GM23248 (cell line): ENCODE measurements at places on chromosomes 3 and 15.

DNA sequence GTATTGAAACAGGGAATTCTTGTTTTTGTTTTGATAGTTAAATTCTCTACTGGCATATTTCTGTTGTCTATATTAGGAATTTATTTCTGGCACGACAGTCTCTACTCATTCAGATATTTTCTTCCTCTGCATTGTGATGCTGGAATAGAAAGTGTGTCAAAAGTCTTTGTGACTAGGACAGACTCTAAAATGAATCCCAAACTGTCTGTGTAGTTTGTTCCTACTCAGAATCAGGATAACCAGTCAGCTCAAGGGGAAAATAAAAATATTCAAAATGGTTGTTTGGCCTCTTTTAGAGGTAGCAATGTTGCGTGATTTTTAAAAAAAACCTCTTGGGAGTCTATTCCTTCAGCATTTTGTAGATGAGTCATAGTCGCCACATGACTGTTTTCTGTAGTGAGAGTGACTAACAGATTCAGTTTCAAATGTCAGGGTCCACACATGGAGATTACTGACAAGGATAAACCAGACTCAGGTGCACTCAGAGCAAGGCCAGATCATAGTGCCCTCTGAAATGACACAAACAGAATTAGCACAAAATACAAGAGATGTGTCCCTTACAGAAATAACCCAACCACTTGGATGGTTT is 13.1 kb downstream of the SLC7A14 start:
- DNase-seq, result peak; percentile 89

DNA sequence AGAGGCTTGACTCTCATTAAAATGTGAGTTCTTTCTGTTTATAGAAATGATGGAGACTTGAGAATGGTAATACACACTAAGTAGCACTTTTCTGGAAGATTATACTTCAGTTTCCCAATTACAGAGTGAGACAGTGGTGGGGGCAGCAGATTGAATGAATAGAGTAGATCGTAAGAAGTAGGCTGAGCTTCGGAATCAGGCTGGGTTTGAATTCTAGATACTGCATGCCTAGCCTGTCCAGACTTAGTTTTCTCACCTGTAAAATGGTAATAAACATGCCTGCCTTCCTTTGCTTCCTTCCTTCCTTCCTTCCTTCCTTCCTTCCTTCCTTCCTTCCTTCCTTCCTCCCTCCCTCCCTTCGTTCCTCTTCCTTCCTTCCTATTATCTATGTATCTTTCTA is 8.1 kb downstream of the IL1RAP start:
- DNase-seq, result no peak

GRCh38 chr3:109195815-109196214 is 59.3 kb downstream of the C3orf85 start:
- no peak for DNase-seq

DNA sequence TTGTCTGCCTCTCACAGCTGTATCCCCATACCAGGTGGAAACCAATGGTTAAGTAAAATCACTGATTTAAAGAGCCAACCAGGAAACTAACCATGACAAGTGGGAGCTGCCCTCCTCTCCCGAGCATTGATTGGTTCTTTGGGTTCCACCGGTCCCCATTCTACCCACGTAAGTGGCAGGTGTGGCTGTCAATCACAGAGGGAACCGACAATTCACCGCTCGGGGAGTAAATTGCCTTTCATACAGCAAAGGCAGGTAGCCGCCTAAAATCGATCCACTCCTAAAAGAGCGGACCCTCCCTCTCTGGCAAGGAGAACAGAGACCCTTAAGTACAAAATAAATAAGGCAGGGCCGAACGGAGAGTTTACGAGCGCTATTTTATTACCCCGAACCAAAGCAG is 1.2 kb downstream of the ERC2 start:
- DNase-seq, result no peak

DNA sequence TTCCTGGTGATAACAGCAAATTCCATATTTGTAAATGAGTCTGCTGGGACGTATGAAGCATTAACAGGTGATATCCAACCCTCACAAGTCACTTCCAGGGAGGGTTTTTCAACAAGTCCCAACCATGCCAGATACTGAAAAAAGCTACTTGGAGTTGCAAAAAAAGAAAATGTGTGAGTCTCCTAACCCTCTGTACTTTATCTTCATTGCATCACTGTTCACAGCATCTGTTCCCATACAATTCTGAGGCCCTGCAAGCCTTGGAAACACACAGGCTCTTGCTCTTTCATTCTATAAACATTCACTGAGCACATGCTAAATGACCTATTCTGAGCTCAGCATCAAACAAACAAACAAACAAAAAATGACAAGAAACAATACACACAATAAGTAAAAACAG is 120.8 kb downstream of the RFTN1 start:
- no peak for DNase-seq

DNA sequence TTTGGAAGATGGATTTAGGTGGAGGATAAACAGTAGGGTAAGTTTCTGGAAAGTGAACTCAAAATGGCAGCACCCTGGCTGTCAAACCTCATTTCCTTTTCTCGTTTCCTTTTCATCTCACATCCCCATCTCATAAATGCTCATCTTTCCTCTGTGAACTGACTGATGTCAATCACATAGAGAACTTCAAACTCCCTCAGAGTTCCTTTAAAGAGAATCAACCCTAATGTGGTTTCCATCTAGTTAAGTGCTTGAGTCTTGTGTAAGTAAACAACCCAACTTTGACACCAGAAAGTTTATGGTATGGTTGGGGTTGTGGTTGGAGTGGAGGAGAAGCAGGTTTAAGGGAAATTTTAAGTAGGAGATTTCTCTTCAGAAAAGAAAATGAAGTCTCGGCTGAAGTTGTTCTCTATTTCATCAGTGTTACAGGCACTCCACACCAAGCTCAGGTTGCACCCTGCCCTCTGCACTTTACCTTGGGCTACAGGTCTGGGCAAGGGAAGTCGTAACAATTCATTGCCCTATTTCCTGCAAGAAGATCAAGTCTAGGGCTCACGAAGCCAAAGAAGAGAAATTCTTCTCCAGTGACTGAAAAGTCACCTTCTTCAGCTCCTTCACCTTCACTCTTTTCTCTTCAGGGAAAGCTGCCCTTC is 34.4 kb upstream of the TNIK start:
- no peak for DNase-seq

- DNase-seq, result peak; percentile 85
Observed at GRCh38 chr3:156551261-156551660, 3.7 kb downstream of the SSR3 start.

- peak; percentile 74 for DNase-seq
Observed at GRCh38 chr3:33372218-33373081, 67.8 kb downstream of the UBP1 start.

DNA sequence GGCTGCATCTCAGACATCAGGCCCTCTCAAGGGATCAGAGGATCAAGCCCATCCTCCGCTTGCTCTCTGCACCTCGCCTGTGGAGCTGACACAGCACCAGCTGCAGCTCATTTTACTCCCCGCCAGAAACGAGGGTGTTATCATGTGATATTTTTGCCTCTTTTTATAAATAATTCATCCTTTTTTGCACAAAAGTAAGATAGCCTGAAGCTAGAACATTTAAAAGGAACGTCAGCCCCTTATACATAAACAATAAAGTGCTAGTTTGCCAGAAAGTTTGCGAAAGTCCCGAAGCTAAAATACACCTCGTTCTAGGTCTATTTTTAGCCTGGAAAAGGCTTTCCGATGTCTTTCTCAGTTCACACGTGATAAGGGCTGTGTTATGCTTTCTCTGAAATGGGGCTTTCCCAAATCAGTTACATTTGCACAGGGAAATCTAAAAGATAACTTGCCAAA is 9.6 kb upstream of the FAM174B start:
- DNase-seq, result peak; percentile 39

DNA sequence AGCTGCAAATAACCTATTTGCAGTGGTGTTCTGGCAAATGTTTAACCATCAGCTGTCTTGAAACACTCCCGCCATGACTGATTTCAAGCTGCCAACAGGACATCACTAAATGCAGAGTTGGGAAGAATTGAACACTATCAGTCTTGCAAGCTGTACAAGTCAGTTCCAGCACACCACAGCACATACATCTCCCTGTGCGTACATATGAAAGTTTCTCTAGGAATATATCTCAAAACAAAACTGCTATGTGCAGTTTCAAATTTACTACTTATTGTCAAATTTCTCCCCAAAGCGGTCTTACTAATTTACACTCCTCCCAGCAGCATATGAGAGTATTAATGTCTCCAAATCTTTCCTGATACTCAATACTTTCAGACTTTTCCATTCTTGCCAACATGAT is 30.4 kb upstream of the CORO2B start:
- DNase-seq, result no peak

GRCh38 chr3:128082546-128082945 is 30.3 kb downstream of the SEC61A1 start:
- DNase-seq, result no peak

GRCh38 chr3:78580681-78581080 is 1187.1 kb downstream of the ROBO1 start:
- DNase-seq, result peak; percentile 15

DNA sequence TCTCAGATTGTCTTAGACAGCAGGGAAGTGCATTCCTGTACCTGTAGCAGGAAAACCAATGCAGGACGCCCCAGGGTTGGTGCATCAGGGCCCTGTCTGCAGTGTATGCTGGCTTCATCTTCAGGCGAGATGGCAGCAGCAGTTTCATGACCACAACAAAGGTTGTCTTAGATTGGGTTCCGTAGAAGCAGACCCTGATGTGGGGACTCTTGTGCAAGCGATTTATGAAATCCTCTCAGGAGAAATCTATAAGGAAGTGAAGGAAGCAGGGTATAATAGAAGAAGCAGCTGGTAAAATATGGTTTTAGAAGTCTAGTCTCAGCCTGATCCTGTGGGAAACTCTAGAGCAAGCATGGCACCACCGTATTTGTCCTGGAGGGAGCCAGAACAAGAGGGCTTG is 25.0 kb downstream of the DNAH1 start:
- no peak for DNase-seq

DNA sequence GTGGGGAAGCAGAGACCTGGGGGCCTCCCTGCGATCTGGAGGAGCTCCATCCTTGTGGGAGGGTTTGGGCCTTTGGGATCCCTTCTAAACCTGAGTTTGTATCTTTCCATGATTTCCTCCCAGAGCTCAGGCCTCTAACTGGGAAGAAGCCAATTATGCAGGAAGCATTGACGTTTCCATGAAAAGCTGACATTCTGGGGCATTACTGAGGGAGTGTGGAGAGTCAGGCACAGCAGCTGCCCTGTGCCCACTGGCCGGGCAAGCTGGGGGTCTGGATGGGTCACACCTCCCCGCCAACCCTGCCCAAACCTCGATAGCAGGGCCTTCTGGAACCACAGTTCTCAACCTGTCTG is 74.9 kb downstream of the EFCAB12 start:
- no peak for DNase-seq

GRCh38 chr3:197545571-197545970 is 10.2 kb downstream of the BDH1 start:
- no peak for DNase-seq
